Stimulated activated CD8-positive, alpha-beta memory T cell treated with anti-CD3 and anti-CD28 coated beads, Interleukin-4, amount 100 ng/mL, for 1 hour (primary cell): ENCODE measurements at places on chromosomes 16 and 17.

DNA sequence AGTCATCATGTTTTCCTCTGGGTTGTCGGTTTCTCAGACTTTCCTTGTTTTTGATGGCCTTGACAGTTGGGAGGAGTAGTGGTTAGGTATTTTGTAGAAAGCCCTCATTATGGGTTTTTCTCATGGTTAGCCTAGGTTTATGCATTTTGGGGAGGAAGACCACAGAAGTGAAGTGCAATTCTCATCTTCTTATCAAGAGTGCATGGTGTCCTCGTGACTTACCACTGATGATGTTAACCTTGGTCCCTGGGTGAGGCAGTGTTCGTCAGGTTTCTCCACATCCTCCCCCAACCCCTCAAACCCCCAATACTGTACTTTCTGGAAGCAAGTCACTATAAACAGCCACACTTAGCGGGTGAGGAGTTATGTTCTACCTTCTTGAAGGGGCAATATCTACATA is 42.3 kb downstream of the BPTF start:
- no peak for DNase-seq

DNA sequence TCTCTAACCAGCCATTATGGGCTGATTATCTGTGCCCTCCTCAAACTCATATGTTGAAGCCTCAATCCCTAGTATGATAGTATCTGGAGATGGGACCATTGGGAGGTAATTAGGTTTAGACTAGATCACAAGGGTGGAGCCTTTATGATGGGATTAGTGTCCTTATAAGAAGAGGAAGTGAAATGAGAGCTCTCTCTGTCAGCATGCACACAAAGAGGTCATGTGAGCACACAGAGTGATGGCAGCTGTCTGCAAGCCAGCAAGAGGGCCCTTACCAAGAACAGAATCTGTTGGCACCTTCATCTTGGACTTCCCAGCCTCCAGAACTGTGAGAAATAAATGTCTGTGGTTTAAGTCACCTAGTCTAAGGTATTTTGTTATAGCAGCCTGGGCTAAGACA is 101.9 kb downstream of the PCTP start:
- DNase-seq, result no peak

GRCh38 chr16:16032271-16032979 is 83.0 kb downstream of the ABCC1 start:
- DNase-seq, result no peak

- DNase-seq, result no peak
These were observed 72.3 kb upstream of the MMP2 start for GRCh38 chr16:55406651-55407050.

- peak; percentile 69 for DNase-seq
These were observed at the start of gene PER1 for GRCh38 chr17:8152112-8152775. PER1 (minus strand) TSS chr17:8152404; CDS start chr17:8150706, 1,698 bp downstream.

DNA sequence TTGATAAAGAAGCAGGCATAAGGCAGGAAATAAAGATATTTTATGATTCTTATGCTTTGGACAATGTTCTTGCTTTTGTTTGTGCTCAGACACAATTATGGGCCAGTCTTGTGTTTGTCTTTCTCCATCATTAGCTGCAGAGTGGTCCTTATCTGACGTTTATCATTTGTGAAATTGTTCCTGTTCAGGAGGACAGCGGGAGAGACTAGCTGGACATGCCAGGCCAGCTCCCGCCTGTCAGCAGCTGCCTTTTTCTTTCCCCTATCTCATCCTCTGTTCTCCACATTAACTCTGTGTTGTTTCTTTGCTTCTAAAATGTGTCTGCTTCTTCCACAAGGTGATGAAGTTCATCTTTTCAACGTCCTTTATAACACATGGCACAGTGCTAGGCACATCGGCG is 333.5 kb downstream of the NPIPA8 start:
- no peak for DNase-seq

DNA sequence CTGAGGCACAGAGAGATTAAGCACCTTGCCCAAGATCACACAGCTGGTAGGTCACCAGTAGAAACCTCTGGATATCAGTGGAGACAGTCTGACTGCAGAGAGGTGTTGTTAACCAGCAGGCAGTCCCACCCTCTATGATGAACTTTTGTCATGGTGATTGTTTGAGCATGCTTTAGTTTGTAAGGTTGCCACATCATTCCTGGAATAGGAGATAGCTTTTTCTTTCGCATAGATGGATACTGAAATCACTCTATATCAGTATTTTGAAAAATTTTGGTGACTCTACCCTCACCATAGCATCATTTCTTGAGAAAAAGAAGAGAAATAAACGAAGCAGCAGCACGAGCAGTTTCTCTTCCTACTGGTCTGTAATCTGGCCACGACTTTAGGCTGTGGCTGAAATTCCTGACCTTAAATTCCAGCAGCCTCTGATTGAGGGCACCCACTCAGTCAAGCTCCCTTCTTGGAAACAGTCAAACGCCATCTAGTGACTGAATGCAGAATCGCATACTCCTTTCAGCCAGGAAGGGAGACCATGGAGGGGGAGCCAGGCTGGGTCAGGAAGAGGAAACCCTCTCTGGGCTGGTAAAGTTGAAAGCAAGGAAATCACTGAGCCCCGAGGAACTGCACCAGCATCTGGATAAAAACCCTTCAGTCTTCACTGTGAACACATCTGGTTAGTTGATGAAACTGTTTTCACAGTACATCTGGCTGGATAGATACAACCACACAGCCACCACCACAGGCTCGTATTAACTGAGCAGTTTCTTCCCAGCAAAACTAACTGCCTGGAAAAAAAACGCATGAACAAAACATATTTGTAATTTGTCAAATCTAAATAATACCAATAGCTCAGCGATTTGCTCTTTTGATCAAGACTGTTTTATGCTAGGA is 108.5 kb upstream of the XYLT1 start:
- DNase-seq, result peak; percentile 34

- DNase-seq, result no peak
These were observed 2.7 kb upstream of the ZC3H7A start for GRCh38 chr16:11799509-11800381.

- no peak for DNase-seq
These were observed 6.2 kb downstream of the LLGL2 start for GRCh38 chr17:75531721-75532072.

DNA sequence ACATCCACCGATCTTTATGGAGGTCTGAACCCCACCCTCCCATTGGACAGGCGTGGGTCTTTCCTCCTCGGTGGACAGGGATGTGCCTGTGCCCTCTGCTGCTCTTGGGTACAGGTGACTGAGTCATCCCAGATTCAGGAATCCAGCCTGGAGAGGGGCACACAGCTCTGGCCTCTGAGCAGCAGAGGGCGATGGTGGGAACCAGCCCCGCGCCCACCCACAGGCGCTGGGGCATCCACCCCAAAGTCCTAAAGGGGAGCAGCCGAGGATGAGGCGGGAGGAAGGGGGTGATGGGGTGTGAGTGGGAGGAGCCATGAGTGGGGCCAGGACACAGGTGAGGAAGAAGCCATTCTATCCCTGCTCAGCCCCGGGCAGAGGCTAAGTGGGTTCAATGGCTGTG is 35.0 kb downstream of the ENGASE start:
- no peak for DNase-seq

DNA sequence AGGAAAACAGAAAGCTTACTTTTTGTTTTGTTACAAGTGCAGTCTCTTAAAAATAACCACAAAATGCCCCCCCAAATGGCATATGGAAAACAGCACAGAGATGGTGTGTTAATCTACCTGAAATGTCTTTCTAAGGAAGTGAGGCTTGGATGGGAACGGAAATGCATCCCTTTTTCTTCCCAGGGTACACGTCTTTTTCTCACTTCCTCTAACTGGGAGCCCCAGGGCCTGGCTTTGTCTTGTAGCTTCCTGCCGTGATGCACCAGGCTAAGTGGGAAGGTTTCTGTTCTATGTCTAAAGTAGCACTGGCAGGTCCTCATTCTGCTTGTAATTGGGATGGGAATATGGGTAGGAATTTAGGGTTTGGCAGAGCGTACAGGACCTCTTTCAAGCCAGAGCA is 52.5 kb upstream of the CACNG3 start:
- no peak for DNase-seq

DNA sequence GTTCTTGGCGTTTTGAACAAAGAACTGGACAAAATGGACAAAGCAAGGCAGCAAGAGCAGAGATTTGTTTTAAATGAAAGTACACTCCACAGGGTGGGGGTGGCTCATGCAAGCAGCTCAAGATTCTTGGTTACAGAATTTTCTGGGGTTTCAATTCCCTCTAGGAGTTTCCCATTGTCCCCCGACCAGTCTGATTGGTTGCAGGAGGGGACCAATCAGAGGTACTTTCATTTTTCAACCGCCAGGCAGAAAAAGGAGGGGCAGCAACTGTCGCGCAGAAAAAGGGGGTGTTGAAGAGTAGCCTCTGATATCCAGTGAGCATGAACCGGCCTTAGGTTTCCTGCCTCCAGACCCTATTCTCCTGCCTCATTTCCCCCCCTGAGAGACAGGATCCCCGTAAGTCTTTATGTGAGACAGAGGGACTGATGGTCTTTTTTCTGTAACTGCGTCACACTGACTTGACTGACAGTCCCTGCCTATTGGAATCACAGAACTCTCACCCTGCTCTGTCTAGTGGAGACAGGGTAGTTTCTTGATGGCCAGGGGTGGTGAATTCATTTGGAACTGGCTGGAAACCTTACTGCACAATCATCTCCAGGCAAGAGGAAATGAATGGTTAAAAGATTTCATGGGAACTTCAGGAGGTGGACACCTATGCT is 59.4 kb upstream of the ALOX12 start:
- no peak for DNase-seq

GRCh38 chr16:2720064-2720457 is at the start of gene PRSS27:
PRSS27 (minus strand) TSS chr16:2720224; CDS start chr16:2720160, 64 bp downstream.
- DNase-seq, result no peak

DNA sequence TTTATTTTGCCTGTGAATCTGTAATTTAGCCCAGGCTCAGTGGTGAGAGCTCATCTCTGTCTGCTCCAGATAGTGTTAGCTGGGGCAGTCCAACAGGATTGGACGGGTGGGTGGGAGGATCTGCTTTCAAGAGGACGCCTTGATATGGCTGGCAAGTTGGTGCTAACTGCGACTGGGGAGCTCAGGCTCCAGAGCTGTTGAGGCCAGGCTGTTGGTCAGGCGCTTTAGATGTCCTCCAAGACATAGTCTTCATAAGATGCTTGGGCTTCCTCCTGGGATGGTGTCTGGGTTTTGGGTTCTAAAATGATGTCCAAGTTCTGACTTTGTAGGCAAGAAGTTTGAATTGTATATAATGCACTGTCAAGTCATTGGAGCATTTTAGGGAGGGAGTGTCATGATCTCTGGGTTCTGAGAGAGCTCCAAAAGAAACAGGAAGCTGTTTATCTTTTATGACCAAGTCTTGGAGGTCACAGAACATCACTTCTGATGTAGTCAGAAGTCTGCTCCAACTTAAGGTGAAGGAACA is 12.8 kb upstream of the PCTP start:
- no peak for DNase-seq

DNA sequence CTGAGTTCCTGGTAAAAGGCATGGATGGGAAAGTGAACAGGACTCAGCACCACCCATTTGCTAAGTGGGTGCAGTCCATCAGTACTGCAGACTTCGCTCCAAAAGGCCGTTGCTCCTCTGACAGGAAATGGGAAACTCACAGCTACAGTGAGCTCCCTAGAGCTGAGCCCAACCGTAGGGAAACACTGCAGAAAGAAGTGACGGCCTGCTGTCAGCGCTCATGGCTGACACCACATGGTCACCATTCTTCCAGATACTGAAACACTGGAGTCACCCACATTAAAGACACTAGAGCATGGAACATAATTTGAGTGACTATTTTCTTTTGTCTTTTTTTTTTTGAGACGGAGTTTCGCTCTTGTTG is 31.9 kb downstream of the UBE2O start:
- DNase-seq, result no peak

GRCh38 chr17:68011199-68011665 is 15.0 kb upstream of the C17orf58 start:
- DNase-seq, result peak; percentile 34

DNA sequence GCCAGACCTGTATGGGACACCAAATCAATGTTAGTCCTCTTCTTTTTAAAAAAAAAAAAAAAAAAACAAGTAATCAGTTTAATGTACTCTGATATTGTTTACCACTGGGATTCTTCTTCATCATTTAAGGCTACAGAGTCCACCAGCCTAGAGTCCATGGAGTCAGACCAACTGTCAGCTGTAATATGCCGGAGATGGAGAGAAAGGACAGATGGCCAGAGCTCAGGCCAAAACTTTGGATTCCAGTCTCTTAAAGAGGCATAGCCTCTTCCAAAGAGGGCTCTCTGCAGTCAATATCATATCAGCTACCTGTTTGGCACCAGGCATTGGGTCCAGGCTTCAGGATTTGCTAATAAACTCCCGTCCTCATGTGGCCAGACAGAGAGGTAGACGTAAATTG is 469.6 kb upstream of the HSBP1 start:
- DNase-seq, result no peak

DNA sequence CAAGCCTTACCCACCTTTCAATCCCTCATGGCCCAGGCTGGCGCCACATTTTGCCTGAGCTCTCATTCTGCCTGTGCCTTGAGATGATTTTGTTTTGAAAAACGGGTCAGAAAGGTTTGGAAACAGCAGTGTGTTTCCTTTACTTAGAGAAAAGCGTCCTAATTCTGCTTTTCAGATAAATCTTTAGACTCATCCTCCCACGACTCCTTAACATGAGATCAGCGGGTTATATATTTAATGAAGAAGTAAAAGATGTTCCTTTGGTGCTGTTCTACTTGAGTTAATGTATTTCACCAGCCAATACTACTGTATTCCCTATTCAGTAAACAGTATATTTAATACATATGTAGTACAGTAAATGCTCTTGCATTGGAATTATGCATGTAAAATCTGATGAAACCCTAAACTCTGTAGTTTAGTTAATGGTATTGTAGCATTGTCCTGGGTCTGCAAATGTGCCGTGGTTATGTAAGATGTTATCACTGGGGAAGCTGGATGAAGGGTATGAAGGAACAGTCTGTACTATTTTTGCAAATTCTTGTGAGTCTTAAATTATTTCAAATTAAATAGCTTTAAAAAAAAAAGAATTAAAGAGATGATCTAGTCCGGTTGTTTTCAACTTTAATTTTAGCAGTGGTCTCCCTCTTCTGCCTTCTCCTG is 199.4 kb upstream of the CACNG5 start:
- DNase-seq, result no peak

DNA sequence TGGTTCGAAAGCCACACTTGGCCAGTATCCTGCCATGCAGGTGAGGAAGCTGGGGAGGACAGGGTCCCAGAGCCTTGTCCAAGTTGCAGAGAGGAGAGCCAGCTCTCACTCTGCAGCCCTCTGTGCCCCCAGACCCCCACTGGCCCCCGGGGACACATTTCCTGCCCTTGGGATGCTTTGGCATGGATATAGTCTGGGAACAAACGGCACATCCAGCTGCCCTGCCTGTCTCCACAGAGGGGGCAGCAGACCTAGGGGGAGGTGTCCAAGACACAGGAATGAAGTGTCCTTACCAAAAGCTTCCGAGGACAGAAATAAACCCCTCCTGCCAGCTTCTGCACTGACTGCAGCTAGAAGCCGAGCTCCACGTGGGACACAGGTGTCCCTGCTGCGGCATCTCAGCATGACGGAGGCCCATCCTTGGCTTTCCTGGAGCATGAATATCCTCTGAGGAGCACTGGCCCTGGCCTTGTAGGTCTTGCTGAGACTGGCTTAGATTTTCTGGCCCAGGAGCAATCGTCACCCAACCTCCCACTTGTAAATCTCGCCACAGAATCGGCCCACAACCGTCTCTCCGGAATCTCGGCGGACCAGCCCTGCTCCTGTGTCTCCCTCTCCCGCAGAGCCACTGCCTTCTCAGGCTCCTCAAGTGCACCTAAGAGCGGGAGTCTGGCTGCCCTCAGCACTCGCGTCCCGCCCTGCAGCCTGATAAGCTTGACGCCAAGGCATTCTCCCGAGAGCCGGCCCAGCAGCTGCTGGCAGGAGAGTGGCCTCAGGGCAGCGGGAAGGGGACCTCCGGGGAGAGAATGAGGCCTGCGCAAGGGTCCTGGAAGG is 1.1 kb upstream of the CAPN15 start:
- no peak for DNase-seq

- DNase-seq, result no peak
These were observed 43.4 kb downstream of the IRX6 start for GRCh38 chr16:55367301-55367811.
